ENCODE measurements at places on chromosomes 11 and 22. TPM values are rescaled to one million over a fixed set of nuclear protein-coding genes. Genes with fewer than 3 reads are reported as not detected.

The C11orf21 gene
- total RNA-seq: 0.10 TPM

The RNASEH2C gene
- total RNA-seq: 21.5 TPM

The FOLR3 gene
- 1.9 TPM for total RNA-seq

The TCN1 gene
- total RNA-seq: not detected

The CCDC15 gene
- 0.17 TPM for total RNA-seq

The GGT5 gene
- 0.10 TPM for total RNA-seq

The ENTHD1 gene
- not detected for total RNA-seq

The SGSM1 gene
- not detected for total RNA-seq

The PKDREJ gene
- total RNA-seq: not detected

The UPB1 gene
- total RNA-seq: not detected

The OR4S2 gene
- total RNA-seq: not detected

The VPREB3 gene
- total RNA-seq: not detected

The SHISAL1 gene
- 0.05 TPM for total RNA-seq

The CCDC89 gene
- total RNA-seq: 5.8 TPM

The KRTAP5-8 gene
- total RNA-seq: not detected

The OR5A1 gene
- total RNA-seq: not detected

The TRPM5 gene
- total RNA-seq: not detected

The VPREB1 gene
- not detected for total RNA-seq

The SPON1 gene
- 2.9 TPM for total RNA-seq

The TALDO1 gene
- total RNA-seq: 188 TPM

The E2F8 gene
- 0.65 TPM for total RNA-seq

The SULT4A1 gene
- not detected for total RNA-seq

The MUC5AC gene
- not detected for total RNA-seq

The C2CD3 gene
- 27.6 TPM for total RNA-seq

The IGSF9B gene
- 2.0 TPM for total RNA-seq

The SLC22A8 gene
- not detected for total RNA-seq

The CD82 gene
- total RNA-seq: 49.7 TPM

The KCNJ11 gene
- 0.35 TPM for total RNA-seq

The TSGA10IP gene
- not detected for total RNA-seq

The MPZL3 gene
- total RNA-seq: 15.8 TPM

The CNIH2 gene
- not detected for total RNA-seq

The AQP11 gene
- 2.1 TPM for total RNA-seq

The SHISA8 gene
- not detected for total RNA-seq

The PLAAT4 gene
- 36.4 TPM for total RNA-seq

The TMPRSS13 gene
- total RNA-seq: 0.17 TPM

The CALCA gene
- total RNA-seq: not detected

The MAP6 gene
- total RNA-seq: 3.2 TPM

The PGA5 gene
- total RNA-seq: not detected

The RHOD gene
- 24.5 TPM for total RNA-seq

The MMP1 gene
- 4.9 TPM for total RNA-seq

The SDHAF2 gene
- 35.0 TPM for total RNA-seq

The GAL gene
- total RNA-seq: not detected

The IGLL1 gene
- total RNA-seq: not detected

The PYGM gene
- total RNA-seq: not detected

The KREMEN1 gene
- 7.5 TPM for total RNA-seq

The GRM5 gene
- total RNA-seq: 0.15 TPM

The MS4A12 gene
- total RNA-seq: not detected

The FOSL1 gene
- total RNA-seq: 4.2 TPM

The RPUSD4 gene
- total RNA-seq: 28.9 TPM
